GM04503 (cell line): ENCODE measurements at places on chromosomes 16 and 17.

DNA sequence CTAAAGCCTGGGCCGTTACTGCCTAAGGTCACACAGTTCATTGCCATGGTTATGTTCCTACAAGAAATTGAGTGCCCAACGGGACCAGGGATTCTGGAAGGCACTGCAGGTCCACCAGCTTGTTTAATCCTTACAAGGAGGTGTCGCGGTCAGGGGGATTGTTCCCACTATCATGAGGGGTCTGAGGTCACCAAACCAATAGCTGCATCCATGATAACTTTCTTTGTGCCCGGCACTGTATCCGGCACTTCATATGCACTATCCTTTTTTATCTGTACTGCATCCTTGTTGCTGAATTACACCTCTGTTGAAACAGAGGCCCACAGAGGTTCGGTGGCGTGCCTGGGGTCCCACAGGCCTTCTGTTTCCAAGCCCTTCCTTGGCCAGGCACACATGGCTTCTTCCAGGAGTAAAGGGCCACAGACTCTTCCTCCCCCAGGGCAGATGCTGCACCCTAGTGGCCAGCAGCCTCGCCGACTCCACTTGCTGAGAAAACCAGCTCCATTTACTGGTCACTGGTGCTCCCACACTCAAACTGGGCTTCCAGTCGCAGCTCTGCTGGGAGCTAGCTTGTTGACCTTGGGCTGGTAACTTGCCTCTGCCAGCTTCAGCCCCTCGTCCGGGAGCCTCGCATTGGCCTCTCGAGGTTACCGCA, 82.0 kb upstream of the PLCG2 start:
- no peak for DNase-seq

- no peak for DNase-seq
Measured at GRCh38 chr16:21117567-21117966, 33.1 kb downstream of the DNAH3 start.

- DNase-seq: no peak
Measured at GRCh38 chr16:15464401-15465186, 30.2 kb downstream of the BMERB1 start.

- peak; percentile 19 for DNase-seq
Measured at GRCh38 chr16:87860553-87861299, 8.6 kb downstream of the SLC7A5 start.

DNA sequence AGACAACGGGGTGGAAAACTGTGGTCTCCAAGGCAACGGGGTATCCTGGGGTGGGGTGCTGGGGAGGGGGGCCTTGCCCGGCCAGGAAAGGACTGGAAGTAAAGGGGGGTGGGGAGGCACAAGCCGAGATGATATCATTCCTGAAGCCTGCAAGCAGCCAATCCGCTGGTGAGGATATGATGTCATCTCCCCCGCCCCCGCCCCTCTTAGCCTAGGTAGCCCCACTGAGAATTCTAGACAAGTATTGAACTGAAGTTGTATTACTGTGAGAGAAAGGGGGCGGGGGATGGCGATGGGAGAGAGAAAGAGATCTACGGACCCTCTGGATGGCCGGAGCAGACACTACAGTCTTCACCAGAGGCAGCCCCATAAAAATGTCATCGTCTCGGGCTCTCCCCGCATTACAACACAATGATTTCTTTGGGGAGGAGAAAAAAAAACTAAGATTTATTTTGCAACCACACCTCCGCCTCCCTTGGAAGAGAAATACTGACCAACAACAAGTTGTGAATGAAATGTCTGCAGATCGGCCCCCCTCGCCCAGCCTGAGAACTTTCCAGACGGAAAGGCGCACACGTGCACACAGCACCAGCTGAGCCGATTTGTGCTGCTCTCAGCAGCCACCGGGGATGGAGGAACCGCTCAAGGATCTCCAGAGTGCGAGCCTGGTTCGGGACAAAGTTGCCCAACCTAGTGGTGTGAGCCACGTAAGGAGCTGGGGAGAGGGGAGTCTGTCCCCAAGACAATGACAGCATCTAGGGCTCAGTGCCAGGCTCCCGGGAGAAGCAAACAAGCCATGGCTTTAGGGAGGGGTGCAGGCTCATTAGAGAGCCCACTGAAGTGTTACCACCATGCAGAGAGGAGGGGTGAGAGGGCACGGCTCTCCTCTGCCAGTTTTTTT, 222.1 kb downstream of the SOX9 start:
- DNase-seq: no peak

GRCh38 chr17:17840751-17841591, 4.2 kb upstream of the SREBF1 start:
- no peak for DNase-seq

DNA sequence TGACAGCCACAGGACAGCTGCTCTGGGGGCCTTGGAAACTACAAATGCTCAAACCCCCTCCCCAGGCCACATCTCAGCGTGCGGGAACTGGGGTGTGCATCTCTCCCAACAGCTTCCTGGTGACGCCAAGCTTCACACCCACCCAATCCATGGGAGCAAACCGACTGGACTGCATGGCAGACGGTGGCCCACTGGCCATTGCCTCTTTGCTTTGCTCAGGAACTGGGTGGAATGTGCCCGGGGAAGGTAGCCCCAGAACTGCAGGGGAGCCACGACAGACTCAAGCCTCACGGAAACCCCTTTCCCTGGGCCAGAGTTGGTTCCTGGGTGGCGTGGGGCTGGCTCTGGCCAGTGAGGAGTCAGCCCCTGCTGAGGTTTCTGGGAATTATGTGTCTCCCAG, 5.2 kb upstream of the C16orf95 start:
- no peak for DNase-seq

GRCh38 chr17:29622337-29623282, at the start of gene CORO6:
Gene CORO6 (minus strand): TSS chr17:29622912. CDS start chr17:29621421, 1,491 bp downstream.
- DNase-seq: no peak

GRCh38 chr16:53849585-53849984, 145.6 kb downstream of the FTO start:
- no peak for DNase-seq

- DNase-seq: peak; percentile 88
Measured at GRCh38 chr16:4935241-4935855, 1.6 kb downstream of the PPL start.

DNA sequence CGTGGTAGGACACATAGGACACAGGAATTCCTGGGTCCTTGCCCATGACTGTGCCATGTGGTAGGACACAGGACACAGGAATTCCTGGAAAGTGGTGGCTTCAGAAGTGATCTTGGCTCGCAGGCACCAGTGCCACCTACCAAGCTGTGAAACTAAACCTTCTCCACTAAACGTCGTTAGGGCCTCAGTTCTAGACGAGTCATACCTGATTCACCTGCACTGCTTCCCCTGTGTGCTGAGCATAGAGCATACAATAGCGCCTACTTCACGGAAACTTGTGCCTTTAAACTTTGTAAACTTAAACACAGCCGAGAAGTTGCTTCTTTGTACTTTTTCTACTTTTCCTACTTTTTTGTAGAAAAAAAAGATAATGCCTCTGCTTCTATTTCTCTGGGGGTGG, 4.8 kb downstream of the SOX8 start:
- DNase-seq: no peak

DNA sequence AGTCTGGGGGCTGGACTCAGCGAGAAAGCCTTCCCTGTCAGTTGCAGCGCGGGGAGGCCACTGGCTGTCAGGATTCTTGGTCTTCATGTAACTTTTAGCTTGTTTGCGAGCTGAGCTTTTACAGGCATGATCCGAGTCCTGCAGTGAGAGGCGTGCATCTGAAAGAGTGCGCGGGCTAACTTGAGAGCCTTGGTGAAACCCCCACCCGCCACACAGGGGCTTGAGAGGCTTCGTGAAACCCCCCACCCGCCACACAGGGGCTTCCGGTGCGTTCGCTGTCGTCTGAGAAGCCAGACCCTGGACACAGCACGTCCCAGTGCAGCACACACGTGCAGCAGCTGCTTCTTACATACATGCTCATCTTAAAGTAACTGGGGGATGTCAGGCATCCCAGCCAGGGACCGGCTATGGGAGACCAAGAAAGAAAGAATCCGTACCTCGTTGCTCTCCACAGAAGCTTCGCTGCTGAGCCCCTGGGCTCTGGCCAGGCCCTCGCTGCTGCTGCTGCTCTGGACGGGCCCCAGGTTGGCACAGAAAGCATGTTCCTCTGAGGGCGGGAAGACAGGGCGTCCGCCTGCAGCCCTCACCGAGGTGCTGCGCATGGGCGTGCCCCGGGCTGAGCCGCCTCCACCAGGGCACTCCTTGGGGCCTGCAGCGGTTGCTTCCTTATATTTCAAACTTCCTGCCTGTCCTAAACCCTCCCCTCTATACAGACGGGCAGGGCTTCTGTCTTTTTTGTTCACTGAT, 7.8 kb downstream of the NUDT16L1 start:
- DNase-seq: no peak
